ENCODE measurements at places on chromosomes 12 and 14.

- DNase-seq: no peak
Observed at GRCh38 chr12:4024701-4025100, 151.5 kb upstream of the PARP11 start.

DNA sequence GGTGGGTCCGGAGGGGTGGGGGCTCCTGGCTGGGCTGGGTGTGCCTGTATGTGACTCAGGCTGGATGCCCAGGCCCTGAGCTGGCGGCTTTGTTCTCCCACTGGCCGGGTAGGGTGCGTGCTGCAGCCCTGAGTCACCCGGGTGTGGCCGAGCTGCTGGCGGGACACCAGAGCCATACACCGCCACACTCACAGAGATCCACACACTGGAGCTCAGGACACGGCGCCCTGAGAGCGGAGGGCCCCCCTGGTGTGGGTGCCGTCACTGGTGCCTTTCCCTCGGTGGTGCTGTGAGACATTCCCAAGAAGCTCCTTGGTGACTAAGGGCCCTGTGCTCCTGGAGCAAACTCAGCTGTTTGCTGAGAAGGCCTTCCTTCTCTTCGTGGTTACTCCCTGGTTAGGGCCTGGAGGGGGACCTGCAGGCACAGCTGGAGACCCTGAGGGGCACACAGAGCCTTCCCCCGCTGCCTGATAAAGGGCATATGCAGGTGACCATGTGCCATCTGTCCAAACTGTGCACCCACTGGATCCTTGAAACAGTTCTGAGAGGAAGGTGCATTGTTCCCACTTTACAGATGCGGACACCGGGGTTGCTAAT is 44.3 kb downstream of the KRT80 start:
- peak; percentile 99 for DNase-seq

GRCh38 chr14:101177301-101177971 is 273.9 kb upstream of the RTL1 start:
- DNase-seq: no peak

- DNase-seq: no peak
Observed at GRCh38 chr12:89373763-89374572, 21.7 kb upstream of the DUSP6 start.

GRCh38 chr12:48078901-48079300 is 27.0 kb downstream of the SENP1 start:
- DNase-seq: no peak

- no peak for DNase-seq
Observed at GRCh38 chr14:29630566-29631160, 297.0 kb downstream of the PRKD1 start.

- no peak for DNase-seq
Observed at GRCh38 chr14:66105815-66106214, 380.4 kb upstream of the CCDC196 start.

DNA sequence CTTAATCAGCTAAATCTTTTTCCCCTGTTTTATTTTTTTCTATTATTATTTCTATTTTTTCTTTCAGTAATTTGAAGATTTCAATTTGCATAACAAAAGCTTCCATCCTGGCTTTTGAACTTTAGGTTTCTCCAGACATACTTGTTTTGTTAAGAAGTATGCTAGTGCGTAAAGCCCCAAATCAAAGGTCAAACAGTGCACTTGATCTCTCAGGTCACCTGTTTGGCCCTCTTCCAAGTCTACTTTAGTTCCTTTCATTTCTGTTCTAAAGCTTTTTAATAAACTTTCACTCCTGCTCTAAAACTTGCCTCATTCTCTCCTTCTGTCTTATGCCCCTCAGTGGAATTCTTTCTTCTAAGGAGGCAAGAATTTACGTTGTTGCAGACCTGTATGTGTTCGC is 54.6 kb upstream of the ATXN7L3B start:
- no peak for DNase-seq

GRCh38 chr12:122081697-122082221 is 3.2 kb downstream of the MLXIP start:
- DNase-seq: no peak

GRCh38 chr12:68530965-68531364 is 79.7 kb upstream of the RAP1B start:
- no peak for DNase-seq

- no peak for DNase-seq
Observed at GRCh38 chr12:102435827-102436436, 44.4 kb downstream of the IGF1 start.

- DNase-seq: no peak
Observed at GRCh38 chr14:58356268-58356667, 39.5 kb upstream of the TOMM20L start.

GRCh38 chr14:92435154-92435553 is 78.4 kb upstream of the RIN3 start:
- DNase-seq: no peak

DNA sequence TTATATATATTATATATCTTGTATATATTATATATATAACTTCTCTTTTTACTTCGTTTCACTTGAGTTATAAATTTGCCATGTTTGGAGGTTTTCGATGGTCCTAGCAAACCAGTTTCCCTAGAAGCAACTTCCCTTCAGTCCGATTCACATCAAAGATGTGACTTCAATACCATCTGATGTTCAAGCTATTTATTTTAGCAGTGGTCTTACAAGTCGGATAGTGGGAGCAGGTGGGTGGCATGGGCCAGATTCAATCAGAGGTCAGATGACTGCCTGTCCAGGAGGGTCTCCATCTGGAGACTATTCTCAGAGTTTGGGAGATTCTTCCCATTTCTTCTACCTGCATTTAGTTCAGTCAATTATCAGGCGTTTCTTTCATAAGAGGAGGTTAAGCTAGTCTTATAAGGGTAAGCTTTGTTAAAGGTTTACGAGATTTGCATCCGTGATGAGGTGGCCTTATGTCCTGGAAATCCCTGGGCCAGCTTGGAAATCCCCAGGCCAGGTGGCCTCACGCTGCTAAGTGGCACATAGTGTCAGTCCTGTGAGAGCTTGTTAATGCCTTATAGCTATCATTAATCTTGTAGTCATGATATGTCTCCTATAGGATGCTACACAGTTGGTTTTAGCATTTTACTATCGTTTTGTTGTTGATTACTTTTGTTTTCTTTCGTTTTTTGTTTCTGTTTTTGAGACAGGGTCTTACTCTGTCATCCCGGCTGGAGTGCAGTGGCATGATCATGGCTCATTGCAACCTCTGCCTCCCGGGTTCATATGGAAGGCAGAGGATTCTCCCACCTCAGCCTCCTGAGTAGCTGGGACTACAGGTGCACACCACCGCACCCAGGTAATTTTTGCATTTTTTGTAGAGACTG is 145.8 kb downstream of the BICD1 start:
- DNase-seq: no peak

DNA sequence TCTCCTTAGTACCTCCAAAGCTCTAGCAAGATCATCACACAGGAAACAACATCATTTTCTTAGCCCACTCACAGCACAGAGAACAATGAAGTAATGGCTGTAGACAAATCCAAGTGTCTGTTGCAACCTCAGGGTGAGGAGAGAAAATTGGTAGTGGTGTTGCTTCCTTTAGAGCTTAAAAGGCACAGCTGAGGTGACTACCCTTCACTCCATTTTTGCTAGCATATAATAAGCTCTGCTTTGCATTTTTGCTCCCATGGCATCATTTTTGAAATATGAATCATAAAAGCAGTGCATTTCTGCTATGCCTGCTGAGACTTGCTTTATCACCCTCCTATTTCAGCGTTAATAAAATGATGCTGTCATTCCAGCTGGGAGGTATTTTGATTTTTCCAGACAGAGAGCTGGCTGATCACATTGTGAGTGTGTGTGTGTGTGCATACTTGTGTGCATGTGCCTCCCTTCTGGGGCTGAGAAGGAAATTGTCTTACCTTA is 18.5 kb upstream of the PCNX1 start:
- no peak for DNase-seq

DNA sequence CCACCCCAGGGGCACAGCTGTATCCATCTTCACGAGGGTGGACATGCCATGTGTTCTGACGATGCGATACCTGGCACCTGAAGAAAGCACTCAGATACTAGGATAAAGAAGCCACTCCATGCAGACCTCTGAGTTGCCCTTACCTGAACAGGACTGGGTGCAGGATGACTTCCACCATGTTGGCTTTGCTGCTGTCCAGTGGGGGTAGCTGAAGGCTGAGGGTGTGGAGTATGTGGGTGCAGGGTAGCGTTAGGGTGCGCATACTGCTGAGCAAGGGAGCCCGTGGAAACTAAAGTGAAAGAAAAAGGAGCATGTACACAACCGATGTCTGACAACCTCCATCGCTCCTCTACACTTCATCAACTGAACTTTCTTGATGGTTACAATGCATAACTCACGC is 51.3 kb downstream of the SH2B3 start:
- no peak for DNase-seq

GRCh38 chr14:85527445-85528035 is 2.4 kb upstream of the FLRT2 start:
- DNase-seq: no peak
